ENCODE measurements at places on chromosomes 2 and 18.

GRCh38 chr18:54939361-54939917 lies 19.8 kb downstream of the CCDC68 start:
- no peak for DNase-seq

DNA sequence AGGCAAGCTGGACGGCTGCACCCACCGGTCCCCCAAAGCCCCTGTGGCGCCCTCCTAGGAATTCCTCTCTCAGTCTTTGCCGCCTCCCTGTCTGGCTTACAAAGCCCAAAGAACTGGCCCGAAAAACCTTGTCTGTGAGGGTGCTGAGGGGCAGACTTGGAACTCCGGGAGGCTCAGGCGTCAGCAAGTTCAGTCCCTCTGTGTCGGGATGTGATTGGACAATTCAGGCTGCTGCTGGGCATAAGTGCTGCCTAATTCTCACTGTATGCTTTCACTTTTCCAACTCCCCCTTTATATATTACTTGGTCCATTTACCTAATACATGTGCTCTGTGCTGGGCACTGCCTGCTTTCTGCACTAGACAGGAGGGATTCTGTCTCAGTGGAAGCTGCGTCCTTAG lies 20.3 kb upstream of the SH3RF3 start:
- DNase-seq: no peak

- no peak for DNase-seq
Measured at GRCh38 chr2:47002480-47003381, 87.1 kb upstream of the MCFD2 start.

- DNase-seq: no peak
Measured at GRCh38 chr2:217184242-217184641, 324.4 kb upstream of the TNP1 start.

Data from NCI-H2107 (cell line).